Cortex of kidney (tissue), 1 donor: ENCODE measurements at places on chromosomes 16 and 17.

GRCh38 chr17:17685775-17686291 lies 4.6 kb downstream of the RAI1 start:
- DNase-seq: no peak

DNA sequence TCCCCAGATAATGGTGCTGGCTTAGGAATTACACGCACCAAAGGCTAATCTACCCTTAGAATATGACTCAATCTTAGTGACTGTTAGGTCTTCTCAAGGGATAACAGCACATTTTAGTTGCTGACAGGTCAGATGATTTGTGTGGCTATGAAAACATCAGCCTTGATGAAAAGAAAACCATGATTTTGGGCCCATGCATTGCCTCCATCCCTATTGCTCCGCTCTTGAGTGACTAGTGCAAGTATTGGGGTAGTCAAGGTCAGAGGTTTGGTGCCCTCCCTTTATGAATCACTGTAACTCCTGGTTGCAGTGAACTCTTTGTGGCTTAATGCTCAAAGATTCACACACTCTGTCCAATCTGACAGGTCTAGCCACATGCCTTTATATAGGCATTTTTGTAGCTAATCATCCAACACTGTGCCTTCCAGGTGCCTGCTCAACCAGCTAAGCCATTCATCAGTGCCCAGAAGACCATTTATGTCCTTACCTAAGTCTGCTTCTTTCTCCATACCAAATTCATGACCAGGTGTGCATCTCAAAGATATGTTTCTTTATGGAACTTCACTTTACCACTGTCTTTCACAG lies 251.6 kb downstream of the KCNJ2 start:
- no peak for DNase-seq

GRCh38 chr17:48543854-48544348 lies 1.0 kb downstream of the HOXB2 start:
- no peak for DNase-seq

DNA sequence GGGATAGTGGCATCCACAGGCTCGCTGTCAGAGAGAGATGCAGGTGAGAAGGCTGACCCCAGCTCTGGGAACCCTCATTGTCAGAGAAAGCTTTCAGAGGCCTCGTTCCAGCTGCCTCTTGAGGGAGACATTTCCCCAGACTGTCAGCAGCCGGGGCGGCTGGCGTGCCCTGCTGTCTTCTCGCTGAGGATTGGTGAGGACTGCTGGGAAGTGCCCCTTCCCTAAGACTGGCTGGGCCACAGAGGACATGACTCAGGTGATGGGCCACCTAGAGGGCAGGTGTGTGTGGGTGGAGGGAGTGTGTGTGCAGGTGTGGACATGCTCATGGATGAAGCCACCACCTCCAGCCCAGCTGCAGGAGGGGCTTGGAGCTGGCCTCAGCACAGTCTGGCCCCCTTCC lies 25.3 kb downstream of the SPACA3 start:
- no peak for DNase-seq

DNA sequence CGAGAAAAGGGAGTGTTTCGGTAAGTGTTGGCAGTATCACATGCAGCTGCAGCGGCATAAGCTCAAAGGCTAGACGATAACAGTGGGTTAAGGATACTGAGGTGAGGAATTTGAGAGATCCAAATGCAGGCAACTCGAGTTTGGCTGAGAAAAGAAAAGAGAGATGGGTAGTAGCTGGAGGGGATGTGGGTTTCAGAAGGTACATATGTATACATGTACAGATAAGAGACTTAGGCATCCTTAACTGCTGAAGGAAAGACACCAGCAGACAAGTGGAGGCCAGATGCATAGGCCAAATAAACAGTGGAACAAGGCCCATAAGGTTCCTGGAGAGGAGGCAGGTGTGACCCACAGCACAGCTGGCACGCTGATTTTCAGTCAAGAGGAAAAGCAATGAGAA lies 86.6 kb upstream of the NETO2 start:
- no peak for DNase-seq

- DNase-seq: no peak
Observed at GRCh38 chr17:29918922-29919856, 10.8 kb downstream of the SSH2 start.

GRCh38 chr16:76118344-76118743 lies 158.9 kb upstream of the CNTNAP4 start:
- DNase-seq: no peak

DNA sequence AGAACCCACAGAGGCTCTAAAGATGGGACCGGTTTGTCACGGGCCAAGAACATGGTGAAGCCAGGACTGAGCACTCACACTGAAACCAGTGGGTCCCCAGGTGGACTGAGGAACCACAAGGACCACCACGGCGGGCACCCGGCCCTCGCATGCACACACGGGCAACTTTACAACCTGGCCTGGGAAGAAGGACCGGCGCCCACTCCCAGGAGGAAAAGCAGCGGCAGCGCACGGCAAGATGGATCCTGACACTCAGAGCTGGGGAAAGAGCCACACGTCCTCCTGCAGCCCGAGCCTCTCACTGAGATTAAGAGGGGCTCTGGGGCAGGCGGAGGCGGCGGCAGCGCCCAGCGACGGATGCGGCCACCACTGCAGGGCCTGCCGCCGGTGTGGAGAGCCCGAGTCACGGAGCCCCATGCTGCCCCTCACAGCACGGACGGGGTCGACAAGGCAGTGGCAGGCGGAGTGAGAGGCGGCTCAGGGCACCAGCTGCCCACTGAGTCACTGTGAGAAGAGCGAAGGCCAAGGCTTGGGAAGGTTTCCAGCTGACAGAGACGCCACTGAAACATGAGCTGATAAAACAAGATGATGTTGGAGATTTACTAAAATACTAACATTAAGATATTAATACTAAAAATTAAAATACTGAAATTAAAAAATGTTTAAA lies 118.3 kb downstream of the ANKRD11 start:
- no peak for DNase-seq

DNA sequence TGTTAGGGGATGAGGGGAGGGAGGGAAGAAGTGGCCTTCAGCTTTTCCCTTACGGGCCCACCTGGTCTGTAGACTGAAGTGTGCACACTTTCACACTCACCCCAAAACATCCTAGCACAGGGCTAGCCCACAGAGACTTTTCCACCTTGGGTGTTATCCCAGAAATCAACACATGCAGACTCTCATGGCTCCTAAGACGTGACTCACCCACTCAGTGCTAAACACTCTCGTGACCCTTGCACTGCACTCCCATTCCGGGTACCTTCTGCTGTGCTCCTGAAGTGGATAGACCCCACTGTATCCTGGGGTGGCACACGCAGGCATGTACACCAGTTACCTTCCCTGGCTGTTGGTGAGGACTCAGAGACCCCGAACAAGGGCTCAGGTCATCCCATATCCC lies 23.0 kb upstream of the ABCC3 start:
- DNase-seq: no peak

- DNase-seq: no peak
Observed at GRCh38 chr16:25893332-25893731, 201.6 kb downstream of the HS3ST4 start.

DNA sequence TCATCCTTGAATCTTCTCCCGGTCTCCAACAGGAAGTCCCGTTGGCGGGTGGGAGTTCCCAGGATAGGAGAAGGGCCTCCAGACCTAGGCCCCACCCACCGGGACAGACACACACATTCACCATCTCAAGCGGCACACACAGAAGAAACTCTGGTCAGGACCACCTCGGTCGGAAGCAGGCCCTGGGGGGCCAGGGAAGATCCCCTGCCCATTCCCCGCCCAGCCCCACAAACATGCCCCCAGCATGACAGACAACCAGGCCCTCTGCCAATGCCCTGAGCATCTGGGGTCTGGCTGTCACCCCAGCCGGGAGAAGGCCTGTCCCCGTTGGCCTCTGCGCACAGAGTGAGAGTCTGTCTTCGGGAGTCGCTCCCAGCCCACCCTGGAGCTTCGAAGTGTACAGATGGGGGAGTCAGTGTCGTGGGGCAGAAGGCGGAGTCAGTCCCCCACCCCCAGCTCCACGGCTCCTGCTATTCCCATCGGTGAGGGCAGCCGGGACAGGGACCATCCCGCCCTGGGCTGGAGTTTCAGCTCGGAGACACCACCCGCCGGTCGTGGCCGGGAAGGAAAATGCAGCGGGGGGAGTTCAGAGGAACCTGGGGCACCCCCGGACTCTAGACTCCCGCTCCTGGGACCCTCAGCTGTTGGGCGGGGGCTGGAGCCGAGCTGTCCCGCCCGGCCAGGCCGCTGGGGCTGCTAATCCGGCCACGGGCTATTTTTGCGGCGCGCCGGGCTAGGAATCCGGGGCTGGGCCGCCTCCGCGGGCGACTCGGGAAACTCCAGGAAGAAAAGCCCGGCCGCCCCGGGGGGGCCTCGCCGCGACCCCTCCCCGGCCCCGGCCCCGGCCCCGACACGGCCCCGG lies 660 bp downstream of the RHBDF1 start:
- no peak for DNase-seq

- no peak for DNase-seq
Observed at GRCh38 chr17:59425085-59425931, 93.9 kb downstream of the YPEL2 start.
